ENCODE measurements at places on chromosomes 6 and 20.

DNA sequence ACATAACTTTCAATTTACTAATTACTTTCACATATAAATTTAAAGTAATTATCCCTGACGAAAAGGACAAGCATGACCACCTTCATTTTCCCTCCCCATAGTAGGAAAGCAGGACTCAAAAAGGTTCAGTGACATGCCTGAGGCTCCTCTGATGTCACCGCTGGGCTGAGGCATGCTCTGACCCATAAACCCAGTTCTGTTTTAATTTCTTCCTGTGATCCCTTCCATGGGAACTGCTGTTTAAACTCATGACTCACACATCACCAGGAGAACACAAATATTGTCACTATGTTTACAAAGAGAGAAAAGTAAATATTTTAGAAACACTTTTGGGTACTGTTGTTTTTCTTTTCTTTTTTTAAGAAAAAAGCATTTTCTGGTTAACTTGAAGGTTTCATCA is 38.0 kb upstream of the NR2E1 start:
- DNase-seq, result no peak

DNA sequence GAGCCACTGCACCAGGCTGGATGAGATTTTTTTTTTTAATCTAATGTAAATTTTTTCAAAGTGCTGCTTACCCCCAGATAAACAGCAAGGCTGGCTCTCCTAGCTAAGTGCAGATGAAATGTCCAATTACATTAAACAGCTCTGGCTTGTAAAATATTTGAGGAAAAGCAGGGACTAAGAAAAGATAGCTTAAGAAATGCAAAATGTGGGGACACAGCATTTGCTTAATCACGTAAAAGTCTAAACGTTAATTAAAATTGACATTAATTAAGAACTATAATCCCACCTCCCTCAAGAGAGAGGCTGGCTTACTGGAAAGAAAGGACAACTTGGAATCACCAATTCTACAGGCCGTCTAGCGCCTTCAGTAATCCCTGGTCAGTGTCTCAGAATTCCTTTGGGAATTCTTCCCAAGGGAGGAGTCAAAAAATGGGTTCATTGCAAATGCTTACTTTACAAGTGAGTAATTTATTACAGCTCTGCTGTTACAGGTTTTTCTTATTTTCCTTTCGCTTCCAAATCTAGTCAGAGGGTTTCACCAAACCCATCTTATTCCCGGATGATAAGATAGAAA is 13.6 kb upstream of the MARCKS start:
- DNase-seq, result no peak

GRCh38 chr20:1946762-1947534 is 46.9 kb downstream of the PDYN start:
- DNase-seq, result no peak

GRCh38 chr6:11902527-11902926 is 109.6 kb upstream of the HIVEP1 start:
- no peak for DNase-seq

DNA sequence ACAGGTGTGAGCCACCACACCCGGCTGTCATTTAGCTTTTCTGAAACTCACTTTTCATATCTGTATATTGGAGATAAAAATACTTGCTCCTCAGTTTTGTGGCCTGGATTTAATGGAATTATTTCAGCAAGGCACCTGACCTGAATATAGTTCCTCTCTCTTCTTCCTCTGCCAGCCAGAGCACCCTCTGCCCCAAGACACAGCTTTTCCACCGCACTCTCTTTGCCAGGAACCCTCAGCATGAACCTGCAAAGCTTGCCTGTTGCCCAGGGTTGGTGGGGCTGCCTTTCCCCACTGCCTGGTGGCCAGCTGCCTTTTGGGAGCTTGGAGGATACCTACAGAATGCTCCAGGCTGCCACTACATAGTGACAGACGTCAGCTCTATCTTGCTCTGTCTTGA is 3.1 kb downstream of the GTSF1L start:
- DNase-seq, result no peak

- no peak for DNase-seq
Measured at GRCh38 chr6:14442242-14442641, 324.7 kb downstream of the CD83 start.

- DNase-seq, result no peak
Measured at GRCh38 chr6:43748765-43749164, 21.2 kb upstream of the VEGFA start.

GRCh38 chr6:90450268-90450953 is 136.5 kb downstream of the MAP3K7 start:
- DNase-seq, result no peak

GRCh38 chr6:56764081-56764566 is 121.4 kb upstream of the DST start:
- DNase-seq, result no peak

- no peak for DNase-seq
Measured at GRCh38 chr6:15420959-15421438, 175.1 kb downstream of the JARID2 start.

- DNase-seq, result no peak
Measured at GRCh38 chr20:40650707-40651106, 38.3 kb downstream of the MAFB start.

GRCh38 chr20:20820785-20821483 is 108.5 kb upstream of the RALGAPA2 start:
- no peak for DNase-seq

- no peak for DNase-seq
Measured at GRCh38 chr6:71038711-71039344, 82.0 kb upstream of the B3GAT2 start.

GRCh38 chr6:147930745-147931144 is 411.9 kb upstream of the SASH1 start:
- no peak for DNase-seq

DNA sequence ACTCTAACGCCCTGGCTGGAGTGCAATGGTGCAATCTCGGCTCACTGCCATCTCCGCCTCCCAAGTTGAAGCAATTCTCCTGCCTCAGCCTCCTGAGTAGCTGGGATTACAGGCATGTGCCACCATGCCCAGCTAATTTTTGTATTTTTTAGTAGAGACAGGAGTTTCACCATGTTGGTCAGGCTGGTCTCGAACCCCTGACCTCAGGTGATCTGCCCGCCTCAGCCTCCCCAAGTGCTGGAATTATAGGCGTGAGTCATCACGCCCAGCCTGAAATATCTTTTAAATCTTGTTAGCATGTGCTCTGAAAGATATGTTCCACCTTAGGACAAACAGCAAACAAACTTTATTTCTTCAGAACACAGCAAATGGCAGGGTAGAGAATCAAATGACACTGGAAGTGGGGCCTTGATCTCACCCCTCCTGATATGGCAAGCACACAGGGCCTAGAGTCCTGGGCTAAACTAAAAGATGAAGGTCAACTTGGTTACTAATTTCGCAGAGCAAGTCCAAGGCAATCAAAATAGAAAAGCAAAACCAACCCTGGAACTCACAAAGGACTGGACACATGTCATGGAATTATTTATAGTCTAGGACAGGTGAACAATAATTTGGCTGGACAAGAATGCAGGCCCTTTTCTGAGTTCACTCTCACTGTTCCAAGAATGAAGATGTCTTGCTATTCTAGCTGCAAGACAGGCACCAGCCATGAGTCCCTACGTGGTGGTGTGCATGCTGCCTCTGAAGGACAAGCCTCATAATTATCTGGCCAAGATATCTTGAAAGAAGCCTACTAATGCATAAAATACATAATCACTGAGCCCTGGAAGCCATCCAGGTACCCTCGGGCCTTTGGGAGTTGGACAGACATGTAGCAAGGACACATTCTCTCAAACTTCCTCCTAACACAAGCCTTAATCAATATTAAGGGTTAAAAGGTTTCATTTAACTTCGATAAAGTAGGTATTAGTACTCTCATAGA is 35.6 kb downstream of the B4GALT5 start:
- no peak for DNase-seq

DNA sequence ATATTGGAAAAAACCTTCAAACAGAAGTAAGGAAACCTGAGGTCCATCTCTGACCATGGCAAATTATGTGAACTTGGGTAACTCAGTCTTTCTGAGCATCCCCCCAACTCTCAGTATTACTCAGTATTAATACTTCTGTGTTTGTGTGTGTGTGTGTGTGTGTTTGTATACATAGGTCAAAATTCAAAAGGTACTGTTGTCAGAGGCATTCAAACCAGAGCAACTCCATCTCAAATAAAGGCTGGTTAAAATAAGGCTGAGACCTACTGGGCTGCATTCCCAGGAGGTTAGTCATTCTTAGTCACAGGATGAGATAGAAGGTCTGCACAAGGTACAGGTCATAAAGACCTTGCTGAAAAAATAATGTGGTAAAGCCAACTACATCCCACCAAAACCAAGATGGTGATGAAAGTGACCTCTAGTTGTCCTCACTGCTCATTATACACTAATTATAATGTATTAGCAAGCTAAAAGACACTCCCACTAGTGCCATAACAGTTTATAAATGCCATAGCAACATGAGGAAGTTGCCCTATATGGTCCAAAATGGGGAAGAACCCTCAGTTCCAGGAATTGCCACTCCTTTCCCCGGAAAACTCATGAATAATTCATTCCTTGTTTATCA is 33.3 kb upstream of the SLC22A16 start:
- DNase-seq, result no peak

GRCh38 chr6:11429577-11429976 is 108.0 kb upstream of the TMEM170B start:
- DNase-seq, result no peak

- DNase-seq, result no peak
Measured at GRCh38 chr20:38427655-38428023, 7.5 kb downstream of the SNHG17 start.

GRCh38 chr20:61499859-61500554 is 247.9 kb downstream of the CDH4 start:
- no peak for DNase-seq

- no peak for DNase-seq
Measured at GRCh38 chr6:151101161-151101815, 138.5 kb upstream of the AKAP12 start.

DNA sequence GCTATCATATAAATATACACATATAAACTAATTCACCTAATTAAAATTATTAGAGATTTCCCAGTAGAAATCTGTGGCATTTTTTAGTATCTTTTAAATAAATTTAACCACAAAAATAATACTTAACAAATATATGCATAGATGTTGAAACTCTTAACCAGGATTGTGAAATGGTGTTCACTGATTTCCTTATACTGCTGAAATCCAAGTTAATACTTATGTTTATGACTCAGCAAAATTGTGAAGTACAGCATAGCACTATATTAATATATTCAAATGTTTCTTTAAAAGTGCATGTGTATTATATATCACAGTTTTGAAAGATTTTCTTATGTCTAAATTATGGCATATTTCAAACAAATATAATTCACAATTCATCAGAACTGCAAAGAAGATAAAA is 328.2 kb upstream of the MANEA start:
- DNase-seq, result no peak

DNA sequence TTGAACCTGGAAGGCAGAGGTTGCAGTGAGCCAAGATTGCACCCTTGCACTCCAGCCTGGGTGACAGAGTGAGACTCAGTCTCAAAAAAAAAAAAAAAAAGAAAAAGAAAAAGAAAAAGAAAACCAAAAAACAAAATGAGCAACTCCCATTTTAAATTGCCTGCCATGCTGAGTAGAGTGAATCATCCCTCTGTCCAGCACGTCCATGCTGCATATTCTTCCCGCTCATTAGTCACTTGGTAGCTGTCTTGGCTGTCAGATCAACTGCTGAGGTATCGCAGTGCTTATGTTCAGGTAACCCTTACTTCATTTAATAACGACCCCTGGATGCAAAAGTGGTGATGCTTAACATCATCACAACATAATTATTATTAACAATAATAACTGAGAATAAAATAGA is 72.6 kb upstream of the RNF24 start:
- DNase-seq, result no peak

- DNase-seq, result no peak
Measured at GRCh38 chr6:56771189-56771588, 128.5 kb upstream of the DST start.

GRCh38 chr6:134846031-134846430 is 103.9 kb downstream of the ALDH8A1 start:
- DNase-seq, result no peak

GRCh38 chr20:35743693-35744491 is 1.8 kb upstream of the RBM39 start:
- no peak for DNase-seq
